ENCODE measurements at places on chromosomes 11 and 22.

DNA sequence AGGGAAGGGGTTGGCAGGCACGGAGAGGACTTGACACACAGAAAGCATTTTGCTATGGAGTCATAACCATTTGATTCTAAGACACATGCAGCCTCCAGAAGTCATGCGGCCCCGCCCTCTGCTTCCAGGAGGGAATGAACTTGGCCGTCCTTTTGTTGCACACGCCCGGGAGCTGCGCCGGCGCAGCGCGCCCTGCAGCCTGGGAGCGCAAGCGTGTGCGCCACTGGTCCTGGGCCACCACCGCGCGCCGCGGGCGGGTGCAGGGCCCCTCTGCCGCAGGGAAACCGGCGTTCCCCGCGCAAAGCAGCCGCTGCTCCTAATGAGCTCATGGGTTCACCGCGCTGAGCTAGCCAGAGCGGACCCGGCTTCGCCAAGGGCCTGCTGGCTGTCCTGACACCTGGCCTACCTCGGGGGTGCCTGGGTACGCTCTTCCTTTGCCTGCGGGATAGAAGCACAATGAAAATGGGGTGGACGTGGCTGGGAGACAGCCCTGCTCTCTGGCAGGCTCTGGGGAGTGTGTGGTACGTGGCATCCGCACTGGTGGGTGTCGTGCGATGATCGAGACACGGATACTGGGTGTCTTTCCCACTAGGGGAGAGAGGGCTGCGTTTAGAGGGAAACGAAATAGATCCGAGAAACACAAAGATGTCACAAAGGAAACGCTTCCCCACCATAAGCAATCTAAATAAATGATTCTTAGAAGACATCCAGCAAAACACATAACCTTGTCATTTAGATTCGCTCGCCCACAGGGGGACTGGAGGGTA, 669 bp downstream of the MICAL3 start:
- DNase-seq = peak; percentile 30

- no peak for DNase-seq
Measured at GRCh38 chr11:1119604-1120146, 38.1 kb upstream of the MUC5AC start.

GRCh38 chr11:108239076-108239475, 16.2 kb downstream of the ATM start:
- no peak for DNase-seq

DNA sequence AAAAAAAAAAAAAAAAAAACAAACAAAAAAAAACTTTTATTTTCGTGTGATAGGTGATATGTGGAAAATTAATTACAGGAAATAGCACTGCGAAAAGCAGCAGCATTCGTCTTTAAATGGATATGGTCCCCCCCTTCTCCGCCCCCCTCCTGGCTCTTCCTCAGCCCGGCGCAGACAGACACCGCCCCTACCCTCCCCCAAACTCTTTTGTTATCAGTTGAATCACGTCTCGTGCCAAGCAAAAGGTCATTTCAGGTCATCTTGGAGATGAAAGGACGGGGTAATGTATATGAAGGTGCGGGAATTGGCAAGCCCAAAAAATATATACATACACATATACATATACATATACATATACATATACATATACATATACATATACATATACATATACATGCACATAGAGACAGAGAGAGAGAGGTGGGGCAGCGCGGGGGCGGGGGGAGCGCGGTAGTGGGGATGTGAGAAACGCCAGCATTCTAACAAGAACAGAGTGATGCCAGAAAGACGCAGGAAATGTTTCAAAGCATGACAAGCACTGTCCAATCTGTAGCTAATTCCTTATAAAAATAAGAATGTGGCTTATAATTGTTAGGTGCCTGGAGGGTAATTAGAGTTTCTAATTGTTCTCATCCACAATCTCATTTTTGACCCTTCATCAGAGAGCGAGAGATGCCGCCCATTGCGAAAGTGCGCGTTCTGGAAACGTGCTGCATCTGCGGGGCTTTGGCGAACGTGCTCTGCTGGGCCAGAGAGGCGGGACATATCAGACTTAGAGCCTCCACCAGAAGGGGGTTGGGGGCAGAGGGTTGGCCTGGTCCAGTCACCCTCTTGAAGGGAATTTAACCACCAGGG, 214.5 kb upstream of the UBASH3B start:
- DNase-seq = no peak

- no peak for DNase-seq
Measured at GRCh38 chr11:77322926-77323590, 21.6 kb upstream of the GDPD4 start.
